ENCODE measurements at places on chromosomes 13 and 19.
A peak's percentile ranks its signal among the peaks of the same experiment; 100 is the strongest.

DNA sequence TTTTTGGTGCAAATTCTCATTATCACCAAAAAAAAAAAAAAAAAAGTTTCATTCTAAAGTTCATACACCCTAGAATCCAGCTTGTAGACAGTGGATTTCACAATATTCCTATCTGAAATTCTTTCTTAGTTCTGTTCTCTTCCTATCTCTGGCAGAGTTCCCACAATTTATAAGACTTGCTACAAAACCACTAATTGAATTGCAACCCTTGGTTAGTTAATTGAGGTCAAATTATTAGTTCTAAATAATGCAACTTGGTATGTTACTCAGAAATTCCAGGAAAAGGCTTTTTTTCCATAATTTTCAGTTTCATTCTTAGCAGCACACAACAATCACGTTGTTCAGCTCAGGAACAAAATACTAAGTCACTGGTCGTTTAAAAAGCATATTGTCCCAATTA, 58.5 kb downstream of the SPATA13 start:
- no peak for DNase-seq

GRCh38 chr19:33374236-33374714, 766 bp downstream of the CEBPG start:
- DNase-seq = no peak

DNA sequence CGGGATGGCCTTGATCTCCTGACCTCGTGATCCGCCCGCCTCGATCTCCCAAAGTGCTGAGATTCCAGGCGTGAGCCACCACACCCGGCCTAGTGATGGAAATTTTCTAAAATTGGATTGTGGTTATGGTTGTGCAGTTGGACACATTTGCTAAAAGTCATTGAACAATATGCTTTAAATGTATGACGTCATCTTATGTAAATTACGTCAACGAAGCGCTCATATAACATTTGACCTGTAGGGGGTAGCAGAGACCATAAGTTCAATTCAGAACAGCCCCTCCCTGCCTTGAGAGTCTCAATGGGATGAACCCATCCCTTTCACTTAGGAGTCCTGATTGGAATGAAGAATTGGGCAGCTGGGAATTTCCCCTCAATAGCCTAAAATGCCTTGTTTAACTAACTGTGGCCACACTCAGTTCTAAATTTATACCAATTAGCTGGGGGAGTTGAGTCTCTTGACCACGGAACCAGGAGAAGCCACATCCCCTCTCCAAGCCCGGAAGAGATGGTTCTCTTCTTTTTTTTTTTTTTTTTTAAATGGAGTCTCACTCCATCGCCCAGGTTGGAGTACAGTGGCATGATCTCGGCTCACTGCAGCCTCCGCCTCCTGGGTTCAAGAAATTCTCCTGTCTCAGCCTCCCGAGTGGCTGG, 15.2 kb upstream of the TLE6 start:
- DNase-seq = peak; percentile 21

DNA sequence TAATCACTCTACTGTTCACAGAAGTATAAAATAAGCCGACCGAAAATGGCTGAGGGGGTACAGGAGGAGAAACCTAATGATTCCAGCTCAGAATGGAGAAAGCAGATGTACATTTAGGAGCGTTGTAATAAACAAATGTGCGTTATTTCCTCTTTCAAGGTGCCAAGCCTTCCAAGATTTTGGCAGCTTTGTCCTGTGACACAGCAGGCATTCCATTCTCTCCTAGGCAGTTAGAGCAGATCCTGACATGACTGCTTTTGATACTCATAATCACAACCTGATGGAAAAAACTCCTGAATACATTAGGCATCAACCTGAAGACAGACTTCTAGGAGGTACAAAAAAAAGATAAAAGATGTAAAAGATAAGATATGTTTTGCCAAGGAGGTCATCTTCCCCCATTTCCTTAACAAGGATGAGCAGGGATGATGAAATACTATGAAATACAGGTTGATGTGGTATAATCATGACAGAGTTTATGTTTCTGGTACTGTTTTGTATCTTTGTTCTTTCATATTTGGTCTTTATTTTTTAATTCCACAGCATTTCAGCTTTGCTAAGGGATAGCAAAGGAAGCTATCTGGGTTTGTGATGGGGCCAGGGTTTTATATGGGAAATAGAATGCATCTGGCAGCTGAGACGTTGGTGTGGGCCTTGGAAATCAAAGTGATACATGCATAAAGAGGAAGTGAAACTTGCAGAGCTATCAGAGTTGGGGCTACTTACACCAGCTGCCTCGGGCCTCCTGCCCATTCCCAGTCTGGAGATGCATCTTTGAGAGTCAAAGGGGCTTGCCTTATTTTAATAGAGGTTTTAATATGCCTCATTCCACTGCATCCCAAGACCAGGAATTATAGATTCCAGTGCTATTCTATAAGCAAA, 222.5 kb downstream of the OXGR1 start:
- DNase-seq = no peak

DNA sequence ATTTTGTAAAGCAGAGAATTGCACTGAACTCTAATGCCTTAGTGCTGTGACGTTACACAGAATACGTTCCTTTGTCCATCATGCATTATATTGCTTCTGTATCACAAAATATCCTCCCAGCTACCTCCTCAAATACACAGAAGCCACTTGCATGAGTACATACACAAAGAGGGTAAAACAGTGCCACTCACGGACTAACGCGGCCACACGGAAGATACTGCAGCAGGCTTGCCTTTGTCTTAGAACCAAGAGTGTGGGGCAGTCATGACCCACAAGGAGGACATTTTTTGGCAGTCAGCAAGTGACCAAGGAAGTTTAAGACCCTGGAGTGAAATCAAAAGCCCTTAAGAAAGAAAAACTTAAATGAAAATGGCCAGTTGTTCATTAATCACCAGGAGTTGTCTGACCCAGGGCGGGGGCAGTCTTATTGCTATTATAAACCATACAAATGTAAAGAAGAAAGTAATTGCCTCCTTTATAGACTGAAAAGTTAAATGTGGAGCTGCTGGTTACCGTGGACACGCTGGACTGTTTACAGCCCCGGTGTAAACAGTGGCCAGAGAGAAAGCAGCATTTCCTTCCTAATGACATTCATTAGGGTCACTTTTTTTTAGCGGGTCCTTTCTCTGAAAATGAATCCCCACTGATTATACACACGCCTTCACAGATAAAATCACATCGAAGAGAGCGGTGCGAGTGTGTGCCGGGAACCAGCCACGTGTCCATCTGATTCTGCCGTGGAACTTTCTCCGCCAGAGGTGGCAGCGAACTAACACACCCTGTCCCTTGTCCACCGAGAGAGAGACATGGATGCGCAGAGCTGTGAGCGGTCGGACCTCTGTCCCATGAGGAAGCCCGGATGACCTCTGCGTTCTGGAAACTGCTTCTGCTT, 66.8 kb downstream of the SOX1 start:
- DNase-seq = no peak

DNA sequence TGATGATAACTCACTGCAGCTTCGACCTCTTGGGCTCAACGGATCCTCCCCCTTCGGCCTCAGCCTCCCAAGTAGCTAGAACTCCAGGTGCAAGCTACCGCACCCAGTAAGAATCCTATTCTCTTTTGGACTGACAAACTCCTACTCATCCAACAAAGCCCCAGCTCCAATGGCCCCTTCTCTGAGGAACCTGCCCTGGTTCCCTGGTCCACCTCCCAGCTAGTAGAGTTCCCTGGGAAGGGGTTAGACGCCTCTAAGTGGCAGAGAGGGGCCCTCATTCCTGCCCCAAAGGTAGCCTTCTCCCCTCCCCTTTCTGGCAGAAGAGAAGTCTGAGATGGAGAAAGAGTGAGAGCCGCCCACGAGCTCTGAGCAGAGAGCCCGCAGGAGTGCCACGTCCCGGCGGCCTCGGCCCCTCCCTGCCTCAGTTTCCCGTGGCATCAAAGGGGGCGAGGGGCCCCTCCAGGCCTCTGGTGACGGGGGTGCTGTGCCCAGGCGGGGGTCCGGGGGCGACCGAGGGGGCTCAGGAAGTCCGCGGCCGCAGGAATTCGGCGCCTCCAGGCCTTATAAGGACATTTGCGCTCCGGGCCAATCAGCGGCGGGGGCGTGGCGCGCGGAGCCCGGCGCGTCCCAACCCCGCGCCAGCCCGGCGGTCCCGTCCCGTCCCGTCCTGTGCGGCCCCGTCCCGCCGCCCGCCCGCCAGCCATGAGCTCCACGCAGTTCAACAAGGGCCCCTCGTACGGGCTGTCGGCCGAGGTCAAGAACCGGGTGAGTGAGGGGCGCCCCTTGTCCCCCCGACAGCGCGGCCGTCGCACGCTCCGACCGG, at the start of gene CNN2:
CNN2 (plus strand) TSS at position 649 of the 823 bp plus-strand sequence; CDS start at position 703, 54 bp downstream.
- peak; percentile 69 for DNase-seq

DNA sequence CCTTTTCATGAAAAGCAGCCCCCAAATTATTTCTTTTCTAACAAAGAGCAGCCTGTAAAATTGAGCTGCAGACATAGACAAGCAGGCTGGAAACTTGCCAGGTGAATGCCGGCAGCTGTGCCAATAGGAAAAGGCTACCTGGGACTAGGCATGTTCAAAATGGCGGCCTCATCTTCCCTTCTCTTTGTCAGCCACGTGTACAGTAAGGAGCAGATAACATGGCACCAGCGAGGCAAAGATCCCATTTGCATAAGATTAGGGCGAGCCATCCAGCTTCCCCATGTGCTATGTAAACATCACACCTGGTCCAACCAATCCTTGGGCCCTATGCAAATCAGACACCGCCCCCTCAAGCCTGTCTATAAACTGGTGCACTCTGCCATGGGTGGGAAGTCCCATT, 31.2 kb upstream of the CACNA1A start:
- no peak for DNase-seq

- no peak for DNase-seq
Measured at GRCh38 chr19:9671655-9672054, 3.2 kb downstream of the ZNF562 start.

- no peak for DNase-seq
Measured at GRCh38 chr13:114055766-114056165, 76.7 kb downstream of the RASA3 start.

GRCh38 chr19:12113121-12113520, 27.0 kb downstream of the ZNF20 start:
- no peak for DNase-seq

DNA sequence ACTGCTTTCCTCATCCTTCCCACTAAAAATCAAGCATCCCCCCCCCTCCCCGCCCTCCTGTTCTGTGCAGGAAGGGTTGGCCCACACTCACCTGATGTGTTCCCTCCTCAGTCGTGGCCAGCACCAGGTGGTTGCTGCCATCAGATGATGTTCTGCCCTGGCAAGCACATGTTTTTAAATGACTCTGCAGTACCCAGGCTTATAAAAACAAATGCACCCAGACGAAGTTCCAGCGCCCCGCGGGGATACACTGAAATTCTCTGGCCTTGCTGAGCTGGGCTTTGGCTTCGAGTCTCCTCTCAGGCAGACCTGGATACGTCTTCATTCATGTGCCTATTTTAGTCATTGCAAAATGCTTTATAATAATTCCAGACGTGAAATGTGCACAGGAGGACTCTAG, 316.3 kb downstream of the DLEU7 start:
- DNase-seq = no peak

- DNase-seq = no peak
Measured at GRCh38 chr19:42018503-42019193, 24.6 kb upstream of the ATP1A3 start.

GRCh38 chr19:3538965-3539755, at the start of gene TEKTIP1:
TSS of gene TEKTIP1 (plus strand) at chr19:3539174. CDS start at chr19:3539178, 4 bp downstream.
- DNase-seq = no peak

- no peak for DNase-seq
Measured at GRCh38 chr13:95536632-95537241, 15.8 kb upstream of the CLDN10 start.

GRCh38 chr13:38141792-38142191, 207.9 kb upstream of the UFM1 start:
- no peak for DNase-seq

DNA sequence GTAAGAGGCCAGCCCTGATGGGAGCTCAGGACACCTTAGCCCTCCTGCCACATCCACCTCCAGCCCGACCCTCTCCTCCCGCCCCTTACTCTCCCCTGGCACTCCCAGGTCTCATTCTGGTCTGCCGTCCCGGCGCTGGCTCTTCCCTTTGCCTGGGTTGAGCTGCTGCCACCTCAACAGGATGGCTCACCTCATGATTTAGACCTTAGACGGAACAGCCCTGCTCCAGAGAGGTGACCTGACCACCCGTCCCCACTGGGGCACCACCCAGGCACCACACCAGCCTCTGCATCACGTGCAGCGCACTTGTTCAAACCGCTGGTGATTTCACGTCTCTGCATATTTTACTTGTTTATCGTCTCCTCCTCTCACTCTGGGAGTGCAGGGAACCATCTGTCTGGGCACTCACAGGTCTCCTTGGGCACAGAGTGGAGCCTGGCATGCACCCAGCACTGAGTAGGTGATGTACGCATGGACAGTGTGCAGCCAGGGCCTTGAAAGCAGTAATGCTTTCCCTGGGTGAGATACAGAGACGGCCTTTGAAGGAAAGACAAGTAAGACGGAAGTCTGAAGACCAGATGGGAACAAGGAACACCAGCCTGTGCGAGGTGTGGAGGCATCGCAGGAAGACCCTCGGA, 183.1 kb downstream of the KATNAL1 start:
- no peak for DNase-seq

- peak; percentile 10 for DNase-seq
Measured at GRCh38 chr13:74288361-74288911, 154.2 kb upstream of the KLF12 start.

DNA sequence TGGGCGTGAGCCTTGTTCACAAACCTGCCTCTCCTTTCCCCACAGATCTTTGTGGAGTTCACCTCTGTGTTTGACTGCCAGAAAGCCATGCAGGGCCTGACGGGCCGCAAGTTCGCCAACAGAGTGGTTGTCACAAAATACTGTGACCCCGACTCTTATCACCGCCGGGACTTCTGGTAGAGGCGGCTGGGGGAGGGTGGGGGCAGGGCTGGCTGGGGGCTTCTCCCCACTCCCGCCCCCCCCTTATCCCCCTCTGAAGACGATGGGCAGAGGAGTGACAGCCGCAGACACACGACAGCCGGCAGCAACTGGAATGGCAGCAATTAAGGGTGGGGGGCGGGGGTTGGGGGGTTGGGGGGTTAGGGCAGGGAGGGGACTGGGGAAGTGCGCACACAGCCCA, 1.1 kb upstream of the EPN1 start:
- no peak for DNase-seq

GRCh38 chr19:30684613-30685012, 312.4 kb downstream of the ZNF536 start:
- no peak for DNase-seq

GRCh38 chr13:21663197-21663596, 7.7 kb upstream of the FGF9 start:
- no peak for DNase-seq

GRCh38 chr13:95445131-95445530, 107.4 kb upstream of the CLDN10 start:
- DNase-seq = no peak

GRCh38 chr13:50539791-50540530, 303.5 kb downstream of the DLEU7 start:
- no peak for DNase-seq

- DNase-seq = no peak
Measured at GRCh38 chr19:1113986-1114483, 10.2 kb downstream of the GPX4 start.

DNA sequence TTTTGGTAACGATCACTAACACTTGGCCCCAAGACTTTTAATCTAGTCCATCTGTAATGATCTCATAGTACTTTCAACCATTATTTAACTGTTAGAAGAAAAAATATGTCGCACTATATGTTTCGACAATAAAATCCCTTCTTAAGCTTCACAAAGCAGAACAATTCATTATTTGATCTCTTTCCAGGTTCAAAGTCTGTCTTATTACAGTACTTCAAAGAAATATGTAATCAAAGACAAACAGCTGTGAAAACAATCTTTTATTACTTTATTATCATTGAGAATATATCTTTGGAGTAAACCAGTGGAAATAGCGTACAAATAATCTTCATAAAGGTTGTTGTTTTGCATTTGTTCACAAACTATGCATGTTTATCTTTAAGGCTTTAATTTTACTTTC, 93.5 kb downstream of the DACH1 start:
- DNase-seq = no peak
